ENCODE measurements at places on chromosomes 3 and 15.

DNA sequence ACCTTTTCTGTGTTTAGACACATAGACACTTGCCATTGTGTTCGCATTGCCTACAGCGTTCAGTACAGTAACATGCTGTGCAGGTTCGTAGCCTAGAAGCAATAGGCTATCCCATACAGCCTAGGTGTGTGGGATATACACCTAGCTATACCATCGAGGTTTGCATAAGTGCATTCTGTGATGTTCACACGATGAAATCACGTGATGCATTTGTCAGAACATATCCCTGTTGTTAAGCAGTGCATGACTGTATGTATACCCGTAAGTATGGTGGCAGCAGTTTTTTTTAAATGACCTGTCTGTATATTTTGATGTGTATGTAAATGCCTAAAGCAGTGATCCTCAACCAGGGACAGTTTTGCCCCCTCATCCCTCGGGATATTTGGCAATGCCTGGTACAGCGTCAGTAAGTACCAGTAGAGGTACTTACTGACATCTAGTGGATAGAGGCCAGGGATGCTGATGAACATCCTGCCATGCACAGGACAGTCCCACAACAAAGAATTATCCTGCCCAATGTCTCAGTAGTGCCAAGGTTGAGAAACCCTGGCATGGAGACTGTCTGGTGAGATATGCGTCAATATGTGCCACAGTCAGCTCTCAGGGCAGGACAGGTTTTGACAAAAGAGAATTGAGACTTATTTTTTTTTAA, 129.1 kb downstream of the HCN4 start:
- DNase-seq = no peak

DNA sequence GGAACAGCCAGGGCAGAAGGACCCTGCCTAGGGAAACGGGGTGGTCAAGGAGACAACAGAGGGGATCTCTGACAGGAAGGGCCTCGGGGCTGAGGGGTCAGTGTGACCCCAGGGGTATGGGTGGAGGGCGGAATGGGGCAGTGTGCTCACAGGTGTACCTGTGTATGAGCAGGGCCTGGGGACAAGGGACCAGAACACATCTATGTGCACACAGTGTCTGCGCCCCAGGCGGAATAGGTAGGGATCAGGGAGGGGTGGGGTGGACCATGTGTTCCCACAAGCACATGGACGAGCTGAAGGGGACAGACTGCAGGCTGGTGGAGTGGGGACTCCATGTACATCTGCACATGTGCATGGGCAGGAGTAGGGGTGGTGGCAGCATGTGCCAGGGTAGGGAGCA, 5.0 kb upstream of the TLR9 start:
- DNase-seq = no peak

DNA sequence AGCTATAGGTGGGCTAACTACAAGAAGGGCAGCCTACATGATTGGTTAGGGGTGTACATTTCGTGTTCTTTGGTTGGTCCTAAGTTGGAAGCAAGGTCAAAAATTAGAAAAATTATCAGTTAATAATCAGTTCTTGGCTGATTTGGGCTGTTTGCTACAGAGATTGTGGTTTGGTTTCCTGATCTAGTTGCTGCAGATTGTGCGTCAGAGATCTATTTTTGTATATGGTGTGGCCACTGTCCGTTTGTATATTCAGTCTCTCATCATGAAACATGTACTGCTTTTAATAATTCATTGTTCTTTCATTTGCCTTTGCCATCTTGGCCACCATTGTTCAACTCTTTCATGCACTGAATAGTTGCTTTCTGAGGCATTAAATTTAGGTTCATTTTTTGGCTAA, 80.9 kb downstream of the LRRC3B start:
- no peak for DNase-seq

- no peak for DNase-seq
These were observed 18.6 kb upstream of the IGSF10 start for GRCh38 chr3:151479452-151479851.

DNA sequence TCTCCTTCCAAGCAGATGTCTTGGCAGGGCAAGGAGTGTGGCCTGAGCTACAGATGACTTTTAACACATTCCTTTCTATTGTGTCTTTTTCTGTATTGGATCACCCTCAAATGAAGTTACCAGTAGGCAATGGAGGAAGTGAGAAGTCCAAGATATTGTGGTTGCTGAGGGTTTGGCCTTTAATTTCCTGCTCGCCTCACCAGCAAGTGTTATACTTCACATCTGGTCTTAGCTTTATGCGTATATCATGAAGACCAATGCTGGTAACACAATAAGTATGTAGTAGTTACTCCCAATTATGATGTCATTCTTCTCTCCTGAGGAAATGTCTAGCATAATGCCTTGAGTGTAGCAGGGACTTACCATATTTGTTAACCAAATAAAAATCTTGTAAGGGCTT, 179.9 kb downstream of the ZIC1 start:
- DNase-seq = no peak

GRCh38 chr15:87549296-87549695, 707.2 kb downstream of the NTRK3 start:
- DNase-seq = no peak

GRCh38 chr3:98567666-98568270, 25.6 kb downstream of the CPOX start:
- peak; percentile 37 for DNase-seq

- peak; percentile 25 for DNase-seq
These were observed 42.4 kb upstream of the ETV5 start for GRCh38 chr3:186151077-186151971.
